Hepatic stellate cell (primary cell): ENCODE measurements at places on chromosomes 1 and 21.

DNA sequence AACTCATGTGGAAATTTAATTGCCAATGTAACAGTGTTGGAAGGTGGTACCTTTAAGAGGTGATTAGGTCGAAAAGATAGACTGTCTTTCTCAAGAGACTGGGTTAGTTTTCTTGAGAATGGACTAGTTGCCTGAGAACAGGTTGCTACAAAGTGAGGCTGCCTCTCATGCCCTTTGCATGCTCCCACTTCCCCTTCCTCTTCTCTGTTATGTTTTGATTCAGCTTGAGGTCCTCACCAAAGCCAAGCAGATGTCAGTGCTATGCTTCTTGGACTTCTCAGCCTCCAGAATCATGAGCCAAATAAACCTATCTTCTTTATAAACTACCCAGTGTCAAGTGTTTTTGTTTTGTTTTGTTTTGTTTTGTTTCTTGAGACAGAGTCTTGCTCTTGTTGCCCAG, 187.0 kb upstream of the RUNX1 start:
- no peak for DNase-seq

DNA sequence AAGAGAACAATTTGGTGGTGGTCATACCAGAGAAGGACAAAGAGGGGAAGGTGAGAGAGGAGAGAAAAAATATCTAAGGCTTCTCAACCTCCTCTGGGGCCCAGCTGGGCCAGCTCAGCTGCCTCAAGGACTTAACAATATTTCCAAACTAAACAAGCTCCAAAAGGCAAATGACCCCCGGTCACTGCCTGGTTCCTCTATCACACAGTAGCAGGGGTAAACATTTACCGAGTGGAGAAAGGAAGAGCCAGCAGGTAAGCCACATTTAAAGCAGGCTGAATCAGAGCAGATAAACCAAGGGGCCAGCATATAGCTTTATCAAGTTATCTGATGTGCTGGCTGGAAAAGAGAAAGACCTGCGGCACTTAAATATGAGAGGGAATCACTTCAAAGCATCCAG, 102.1 kb downstream of the KCND3 start:
- DNase-seq = no peak

DNA sequence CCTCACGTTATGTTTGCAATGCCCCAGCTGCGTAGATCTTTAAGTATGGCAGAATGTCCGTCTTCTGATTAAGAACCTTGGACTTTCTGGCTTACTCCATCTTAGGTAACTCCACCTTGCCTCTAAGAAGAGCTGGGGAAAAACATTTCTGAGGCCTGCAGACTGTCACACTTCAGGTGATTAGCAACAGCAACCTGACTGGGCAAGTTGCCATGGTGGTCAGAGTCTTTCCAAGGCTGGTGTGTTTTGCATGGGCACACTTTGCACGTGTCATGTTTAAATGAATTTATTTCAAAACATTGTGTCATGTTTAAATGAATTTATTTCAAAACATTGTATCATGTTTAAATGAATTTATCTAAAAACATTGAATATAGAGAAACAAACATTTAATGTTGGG, 811 bp downstream of the KPRP start:
- no peak for DNase-seq

GRCh38 chr1:15425958-15426357, 12.3 kb upstream of the CTRC start:
- no peak for DNase-seq

DNA sequence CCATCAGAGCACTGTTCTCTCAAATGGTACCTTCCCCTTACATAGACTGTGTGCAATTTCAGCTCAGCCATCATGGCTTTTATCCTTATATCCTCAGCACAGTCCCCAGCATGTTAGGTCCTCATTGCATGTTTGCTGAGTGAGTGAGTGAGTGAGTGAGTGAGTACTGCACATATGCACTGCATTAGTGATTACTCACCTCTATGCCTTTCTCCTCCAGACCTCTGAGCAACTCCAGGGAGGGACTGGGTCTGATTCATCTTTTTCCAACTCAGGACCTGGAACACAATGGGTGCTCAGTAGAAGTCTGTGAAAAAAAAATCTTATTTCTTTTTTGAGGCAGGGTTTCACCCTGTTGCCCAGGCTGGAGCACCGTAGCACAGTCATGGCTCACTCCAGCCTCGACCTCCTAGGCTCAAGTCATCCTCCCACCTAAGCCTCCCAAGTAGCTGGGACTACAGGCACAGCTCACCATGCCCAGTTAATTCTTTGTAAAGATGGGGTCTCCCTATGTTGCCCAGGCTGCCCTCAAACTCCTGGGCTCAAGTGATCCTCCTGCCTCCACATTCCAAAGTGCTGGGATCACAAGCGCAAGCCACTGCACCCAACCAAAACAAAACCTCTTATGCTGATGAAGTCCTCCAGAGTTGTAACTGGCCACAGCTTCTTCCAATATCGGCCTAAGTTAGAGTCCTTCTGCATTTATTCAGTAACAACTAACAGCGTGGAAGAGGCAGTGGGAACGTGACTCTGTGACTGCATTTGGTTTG, 23.7 kb downstream of the RNU5D-1 start:
- peak; percentile 88 for DNase-seq

- DNase-seq = no peak
These were observed 4.1 kb downstream of the SEMA4A start for GRCh38 chr1:156157506-156157905.

DNA sequence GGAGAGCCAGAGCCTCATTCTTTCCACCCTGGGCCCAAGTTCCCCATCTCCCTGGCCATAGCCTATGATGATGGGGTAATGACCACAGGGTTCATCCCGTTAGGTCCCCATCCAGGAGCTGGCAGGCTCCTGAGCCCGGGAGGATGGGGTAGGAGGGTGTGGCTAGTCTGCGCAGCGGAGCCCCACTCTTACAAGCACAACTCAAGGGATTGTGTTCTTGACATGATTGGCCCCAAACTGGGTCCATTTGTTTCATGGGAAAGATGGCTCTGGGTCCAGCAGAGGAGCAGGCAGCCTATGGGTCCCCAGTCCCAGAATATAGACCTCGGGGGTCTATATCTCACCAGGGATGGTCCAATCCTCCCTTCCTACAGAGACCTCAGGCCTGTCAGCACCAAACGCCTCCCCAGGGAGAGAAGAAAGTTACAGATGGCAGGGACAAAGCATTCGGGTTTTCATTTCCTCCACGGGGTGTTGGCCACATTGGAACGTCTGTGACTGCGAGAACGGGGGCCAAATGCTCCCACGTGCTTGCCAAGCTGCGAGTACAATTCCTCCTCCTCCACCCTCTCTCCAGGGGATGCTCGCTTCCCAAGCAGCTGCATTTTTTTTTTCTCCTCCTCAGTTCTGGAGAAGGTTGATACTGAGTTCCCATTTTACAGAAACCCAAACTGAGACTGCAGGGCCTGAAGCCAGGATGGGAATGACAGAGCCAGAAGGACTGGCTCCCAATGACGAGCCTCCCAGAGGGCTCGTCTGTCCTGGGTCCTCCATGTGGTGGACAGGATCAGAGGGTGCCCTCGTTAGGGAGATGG, 71.0 kb downstream of the DHRS3 start:
- DNase-seq = no peak

DNA sequence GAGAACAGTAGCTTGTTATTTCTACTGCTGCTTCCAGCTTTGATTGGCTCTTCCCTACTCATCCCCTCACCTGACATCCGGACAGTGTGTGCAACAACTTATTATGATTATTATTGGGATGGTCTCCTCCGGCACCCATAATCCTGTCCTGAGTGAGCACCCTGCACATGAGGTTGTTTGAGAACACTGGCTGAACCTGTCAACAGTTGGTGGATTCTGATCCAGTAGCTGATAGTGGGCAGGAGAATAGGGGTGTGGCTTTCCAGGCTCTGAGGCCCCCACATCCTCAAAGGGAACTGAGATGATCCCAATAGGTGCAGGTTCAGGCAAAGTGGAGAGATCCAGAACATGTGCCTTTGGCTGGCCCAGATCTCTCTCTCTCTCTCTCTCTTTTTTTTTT, 60.5 kb downstream of the RUNX1 start:
- no peak for DNase-seq

DNA sequence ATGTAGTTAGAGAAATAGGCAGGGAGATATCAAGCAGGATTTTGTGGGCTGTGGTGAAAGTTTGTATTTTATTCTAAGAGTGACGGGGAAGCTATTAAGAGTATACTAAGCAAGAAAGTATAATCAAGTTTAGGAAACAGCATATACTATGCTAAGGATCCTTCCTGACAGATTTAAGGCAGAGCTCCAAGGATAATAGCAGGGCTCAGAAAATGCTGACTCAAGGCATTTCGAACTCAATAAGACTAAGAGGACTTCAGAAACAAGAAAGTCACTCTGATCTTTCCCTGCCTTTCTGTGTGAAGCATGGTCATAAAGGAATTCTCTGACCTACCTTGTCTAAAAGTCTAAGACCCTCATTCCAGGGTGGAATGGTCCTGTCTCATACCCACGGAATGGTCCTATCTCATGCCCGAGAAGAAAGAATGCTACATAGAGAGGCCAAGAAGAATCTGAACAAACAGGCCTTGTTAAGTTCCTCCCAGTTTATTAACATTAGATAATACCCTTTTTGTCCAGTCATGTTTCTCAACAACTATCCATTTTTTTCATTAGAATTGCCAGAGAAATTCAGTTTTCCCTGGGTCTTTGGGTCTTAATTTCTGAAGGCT, 59.1 kb downstream of the HFM1 start:
- no peak for DNase-seq

- no peak for DNase-seq
These were observed 391.6 kb downstream of the PBX1 start for GRCh38 chr1:164950541-164950986.

DNA sequence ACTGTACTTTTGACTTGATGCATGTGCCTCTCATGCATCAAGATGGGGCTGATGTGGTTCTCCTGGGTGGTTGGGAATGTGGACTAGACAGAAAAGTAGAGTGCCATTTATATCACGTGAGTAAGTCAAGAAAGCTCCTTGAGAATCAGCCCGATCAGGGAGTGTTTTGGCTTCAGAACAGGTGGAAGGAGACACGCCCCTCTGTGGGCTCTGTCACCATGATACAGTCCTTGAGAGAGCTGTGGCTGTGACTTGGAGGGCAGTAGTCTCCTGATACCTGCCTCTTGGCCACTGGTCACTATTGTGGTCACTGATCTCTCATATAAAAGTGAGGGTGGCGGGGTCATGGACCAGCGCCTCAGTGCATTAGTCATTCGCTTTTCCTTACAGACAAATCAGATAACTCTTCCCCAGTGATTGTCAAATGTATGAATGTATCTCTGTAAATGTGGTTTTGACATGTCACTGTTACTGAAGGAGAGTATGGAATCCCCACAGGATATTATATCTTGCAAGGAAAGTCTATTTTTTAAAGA, 8.9 kb upstream of the C4BPB start:
- DNase-seq = no peak

DNA sequence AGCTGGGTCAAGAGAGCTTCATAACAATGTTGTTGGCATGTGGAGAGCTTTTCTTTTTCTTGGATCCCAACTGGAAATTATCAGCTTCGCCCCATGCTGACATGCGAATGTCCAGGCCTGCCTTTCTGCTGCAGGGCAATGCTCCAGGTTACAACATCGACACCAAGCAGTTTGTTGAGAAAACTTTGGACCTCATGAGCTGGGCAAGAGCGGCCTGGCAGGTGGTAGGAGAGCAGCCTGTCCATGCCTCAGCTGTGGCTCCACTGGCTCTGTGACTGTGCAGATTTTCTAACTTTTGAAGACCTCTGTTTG, 41.4 kb downstream of the MTARC1 start:
- no peak for DNase-seq

DNA sequence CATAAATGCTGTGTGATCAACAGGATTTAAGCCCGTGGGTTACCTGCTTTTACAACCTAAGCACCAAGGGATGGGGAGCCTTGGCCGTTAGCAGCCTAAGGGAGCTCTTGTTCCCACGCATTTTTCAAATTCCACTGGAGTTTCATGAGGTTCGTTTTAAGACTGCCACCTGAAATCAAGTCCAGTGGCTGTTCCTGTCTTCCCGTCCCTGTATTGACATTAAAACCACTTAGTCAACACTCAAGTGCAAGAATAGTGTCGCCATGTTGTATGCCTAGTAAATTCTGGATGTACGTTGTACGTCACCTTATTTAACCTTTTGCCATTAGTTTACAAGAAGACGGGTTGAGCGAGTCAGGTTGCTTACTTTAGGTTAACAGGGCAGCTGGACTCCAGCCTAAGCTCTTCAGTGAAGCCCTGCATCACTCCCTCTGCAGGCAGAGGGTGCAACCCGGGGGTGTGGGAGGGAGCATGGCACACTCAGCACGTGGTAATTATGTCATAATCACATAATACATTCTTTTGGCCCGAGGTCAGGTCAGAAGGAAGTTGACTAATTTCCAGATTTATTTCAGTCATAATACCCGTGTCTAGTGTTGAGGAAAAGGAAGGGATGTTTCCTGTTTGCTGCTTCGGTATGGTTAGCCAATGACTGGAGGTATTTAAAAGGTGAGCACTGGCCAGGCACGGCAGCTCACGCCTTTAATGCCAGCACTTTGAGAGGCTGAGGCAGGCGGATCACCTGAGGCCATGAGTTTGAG, 42.5 kb downstream of the CNST start:
- DNase-seq = peak; percentile 85

DNA sequence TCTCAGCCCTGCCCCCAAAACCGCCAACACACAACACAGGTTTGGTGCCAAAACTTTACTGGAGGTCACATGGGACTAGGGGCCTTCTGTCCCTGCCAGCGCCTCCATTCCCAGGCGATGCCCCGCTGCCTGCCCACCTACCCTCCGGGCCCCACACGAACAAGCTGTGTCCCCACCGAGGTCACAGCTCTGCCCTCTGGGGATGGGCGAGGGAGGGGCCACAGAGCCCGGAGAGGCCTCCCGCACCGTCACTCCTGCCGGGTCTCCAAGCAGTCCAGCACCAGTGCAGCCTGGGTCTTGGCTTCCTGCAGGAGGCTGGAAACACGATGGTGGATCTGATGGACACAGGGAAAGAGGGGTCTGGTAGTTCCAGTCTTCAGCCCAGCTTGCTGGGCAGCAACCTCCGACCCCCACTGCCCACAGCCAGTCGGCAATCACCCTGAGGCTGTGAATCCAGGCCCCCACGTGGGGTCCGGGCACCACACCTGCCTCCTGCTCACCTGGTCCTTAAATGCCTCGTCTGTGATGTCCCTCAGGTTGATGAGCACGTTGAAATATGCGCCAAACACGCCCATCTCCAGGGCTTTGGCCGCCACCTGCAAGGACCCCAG, 18.5 kb downstream of the FTCD start:
- DNase-seq = no peak
